ENCODE measurements at places on chromosomes 1 and 21. TPM values are rescaled to one million over a fixed set of nuclear protein-coding genes. Genes with fewer than 3 reads are reported as not detected.

DNA sequence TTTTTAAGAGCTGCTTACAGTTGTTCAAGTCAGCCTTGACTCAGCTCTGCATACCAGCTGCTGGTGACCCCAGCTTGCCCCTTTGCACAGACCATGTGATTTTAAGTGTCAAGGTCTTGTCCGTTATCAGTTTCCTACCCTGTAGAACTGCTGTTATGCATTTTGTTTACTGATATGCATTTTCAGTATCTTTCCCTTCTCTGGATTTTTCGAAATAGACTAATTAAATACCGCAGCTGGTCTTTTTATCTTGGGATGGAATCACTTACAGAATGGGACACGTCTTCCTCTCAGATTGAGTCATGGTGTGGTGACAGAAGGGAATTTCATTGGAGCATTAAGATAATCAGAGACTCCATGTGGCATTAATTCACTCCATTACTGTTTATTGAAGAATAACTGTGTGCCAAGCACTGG, 145.6 kb downstream of the FMN2 start:
- no peak for DNase-seq

The CRYBG2 gene
- not detected for total RNA-seq

The VHLL gene
- total RNA-seq: not detected

GRCh38 chr1:193747579-193747978, 561.2 kb upstream of the B3GALT2 start:
- DNase-seq: no peak

- DNase-seq: no peak
These were observed 8.3 kb downstream of the CDKN2C start for GRCh38 chr1:50978144-50978851.

The AQP10 gene
- total RNA-seq: not detected

GRCh38 chr1:10237157-10237539, 26.8 kb downstream of the KIF1B start:
- no peak for DNase-seq

The LDLRAD2 gene
- total RNA-seq: not detected

DNA sequence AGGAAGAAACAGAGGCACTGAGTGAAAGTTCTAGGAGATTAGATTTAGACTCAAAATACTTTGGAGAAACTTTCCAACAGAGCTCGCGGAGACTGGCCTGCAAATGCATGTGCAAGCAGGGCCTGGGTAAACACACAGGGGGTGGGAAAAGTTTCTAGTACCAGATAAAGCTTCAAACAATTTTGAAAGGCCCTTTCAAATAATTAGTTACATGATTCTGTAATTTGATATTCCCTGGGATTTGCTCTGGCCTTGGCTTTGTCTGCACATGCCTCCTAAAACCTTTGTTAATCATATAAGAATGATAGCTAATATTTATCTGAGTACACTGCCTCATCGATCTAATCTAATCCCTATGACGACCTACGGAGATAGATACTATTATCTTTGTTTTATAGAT, 31.3 kb downstream of the VTCN1 start:
- DNase-seq: no peak

The THEMIS2 gene
- total RNA-seq: 25.6 TPM

Measured in breast epithelium (tissue), 4 donors.